Activated CD4-positive, alpha-beta T cell treated with anti-CD3 and anti-CD28 coated beads, Interleukin-2, amount 50 U/mL, for 1 hour (primary cell): ENCODE measurements at places on chromosomes 16 and 17.

GRCh38 chr17:50687200-50688066, 20.3 kb downstream of the ANKRD40 start:
- DNase-seq: no peak

DNA sequence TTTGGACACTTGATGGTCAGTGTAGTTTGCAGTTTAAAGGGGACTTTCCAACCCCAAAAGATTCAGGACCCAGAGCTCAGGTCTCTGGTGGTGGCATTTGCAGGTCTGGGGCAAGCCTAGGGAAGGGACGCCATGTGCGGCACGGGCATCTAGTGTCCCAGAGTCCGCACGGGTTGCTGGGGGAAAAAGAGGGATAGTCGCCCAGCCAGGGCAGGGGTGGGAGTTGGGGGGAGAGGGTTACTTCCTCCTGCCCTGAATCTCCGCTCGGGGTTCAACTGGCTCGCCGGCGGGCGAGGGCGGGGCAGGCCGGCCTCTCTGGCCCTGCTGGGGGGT, 239 bp upstream of the CA7 start:
- DNase-seq: no peak

GRCh38 chr17:78993981-78994671, 14.4 kb upstream of the LGALS3BP start:
- no peak for DNase-seq

DNA sequence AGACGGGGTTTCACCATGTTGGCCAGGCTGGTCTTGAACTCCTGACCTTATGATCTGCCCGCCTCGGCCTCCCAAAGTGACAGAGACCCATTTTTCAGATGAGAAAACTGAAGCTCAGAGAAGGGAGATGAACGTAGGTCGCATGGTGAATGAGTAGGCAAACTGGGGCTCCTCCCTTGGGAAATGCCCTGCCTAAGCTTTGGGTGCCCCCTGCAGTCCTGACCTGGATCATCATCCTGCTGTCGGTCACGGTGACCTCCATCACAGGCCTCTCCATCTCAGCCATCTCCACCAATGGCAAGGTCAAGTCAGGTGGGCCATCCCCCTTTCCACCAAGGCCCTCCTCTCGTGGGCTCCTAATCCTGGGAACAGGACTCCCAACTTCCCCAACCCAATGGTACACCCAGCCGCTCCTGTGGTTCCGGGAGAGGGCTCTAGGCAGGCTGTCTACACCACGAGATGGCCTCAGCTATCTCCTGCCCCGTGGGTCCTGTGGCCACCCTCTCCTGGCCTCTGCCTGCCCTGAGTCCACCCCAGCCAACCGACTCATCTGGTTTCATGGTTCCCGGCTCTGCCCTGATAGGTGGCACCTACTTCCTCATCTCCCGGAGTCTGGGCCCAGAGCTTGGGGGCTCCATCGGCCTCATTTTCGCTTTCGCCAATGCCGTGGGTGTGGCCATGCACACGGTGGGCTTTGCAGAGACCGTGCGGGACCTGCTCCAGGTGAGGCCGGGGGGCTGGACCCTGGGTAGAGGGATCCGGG, 4.7 kb downstream of the SLC12A3 start:
- DNase-seq: peak; percentile 29

DNA sequence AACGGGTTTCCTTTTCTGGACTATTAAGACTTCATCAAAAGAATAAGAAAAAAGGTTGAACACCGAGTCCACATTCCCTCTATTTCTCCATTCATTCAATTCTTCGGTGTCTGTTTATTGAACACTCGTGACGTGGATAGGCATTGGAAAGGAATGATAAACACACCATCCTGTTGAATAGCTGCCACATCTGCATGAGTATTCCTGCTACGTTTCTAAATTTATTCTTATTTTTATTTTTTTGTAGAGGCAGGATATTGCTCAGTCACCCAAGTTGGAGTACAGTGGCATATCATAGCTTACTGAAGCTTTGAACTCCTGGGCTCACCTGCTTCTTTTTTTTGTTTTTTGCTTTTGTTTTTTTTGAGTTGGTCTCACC, 80.8 kb upstream of the CIBAR2 start:
- DNase-seq: no peak

DNA sequence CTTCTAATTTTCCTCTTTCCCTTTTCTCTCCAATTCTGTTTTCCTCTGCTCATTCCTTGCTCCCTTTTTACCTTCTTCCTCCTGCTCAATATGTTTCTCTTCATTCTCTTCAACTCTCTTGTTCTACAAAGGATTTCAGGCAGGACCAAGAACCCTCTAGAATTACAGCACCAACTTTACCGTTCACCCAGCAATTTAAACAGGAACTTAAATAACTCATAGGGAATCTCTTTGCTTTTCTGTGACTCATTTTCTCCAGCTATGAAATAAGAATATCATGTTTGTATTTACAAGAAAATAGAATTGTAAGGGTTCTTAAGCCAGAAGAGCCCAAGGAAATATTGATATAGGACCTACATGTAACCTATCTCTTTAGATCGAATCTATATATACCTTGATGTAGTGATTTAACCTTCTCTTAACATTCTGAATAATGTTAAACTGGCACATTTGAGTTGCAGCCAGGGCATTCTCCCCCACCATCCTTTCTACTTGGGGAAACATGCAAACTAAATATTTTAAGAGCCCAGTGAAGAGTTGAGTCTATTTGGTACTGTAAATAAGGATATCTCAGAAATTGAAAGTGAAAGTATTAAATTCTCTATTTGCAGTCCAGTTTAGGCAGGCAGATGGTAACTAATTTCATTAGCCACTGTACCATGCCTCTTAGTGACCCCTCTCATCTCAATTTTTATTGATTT, 137.0 kb downstream of the ANKFN1 start:
- no peak for DNase-seq

DNA sequence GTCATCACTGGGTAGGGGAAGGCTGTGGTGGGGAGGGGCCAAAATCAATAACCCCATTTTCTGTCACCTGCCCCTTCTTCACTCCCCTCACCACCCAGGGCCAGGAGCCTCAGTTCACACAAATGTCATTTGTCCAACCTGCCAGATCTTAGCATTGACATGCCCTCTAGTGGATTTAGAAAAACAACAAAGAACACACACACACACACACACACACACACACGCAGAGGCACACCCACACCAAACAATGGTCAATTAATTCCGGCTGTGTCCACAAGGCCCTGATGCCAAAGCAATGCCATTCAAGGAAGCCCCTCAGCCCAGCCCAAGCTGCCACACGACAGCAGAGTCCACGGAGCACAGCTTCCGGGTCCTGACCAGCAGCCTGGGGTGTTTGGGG, 68.4 kb downstream of the NOG start:
- DNase-seq: no peak

- DNase-seq: no peak
Observed at GRCh38 chr17:78107457-78107856, 21.1 kb downstream of the TMC6 start.

DNA sequence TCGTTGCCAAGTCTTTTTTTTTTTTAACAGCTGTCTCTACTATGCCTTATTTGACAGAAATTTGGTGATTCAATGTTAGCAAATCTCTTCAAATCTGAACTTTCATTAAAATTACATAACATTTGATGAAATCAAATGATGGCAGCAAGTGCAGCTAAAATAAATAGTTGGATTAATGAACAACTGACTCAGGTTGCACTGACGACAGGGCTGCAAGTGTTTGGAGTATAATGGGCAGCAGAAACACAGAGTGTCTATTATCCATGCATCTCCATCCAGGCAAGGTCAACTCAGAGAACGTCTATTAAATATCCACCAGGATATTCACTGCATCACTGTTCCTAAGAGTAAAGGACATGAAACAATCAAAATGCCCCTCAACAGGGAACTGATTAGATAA, 109.8 kb downstream of the SLC39A11 start:
- no peak for DNase-seq

DNA sequence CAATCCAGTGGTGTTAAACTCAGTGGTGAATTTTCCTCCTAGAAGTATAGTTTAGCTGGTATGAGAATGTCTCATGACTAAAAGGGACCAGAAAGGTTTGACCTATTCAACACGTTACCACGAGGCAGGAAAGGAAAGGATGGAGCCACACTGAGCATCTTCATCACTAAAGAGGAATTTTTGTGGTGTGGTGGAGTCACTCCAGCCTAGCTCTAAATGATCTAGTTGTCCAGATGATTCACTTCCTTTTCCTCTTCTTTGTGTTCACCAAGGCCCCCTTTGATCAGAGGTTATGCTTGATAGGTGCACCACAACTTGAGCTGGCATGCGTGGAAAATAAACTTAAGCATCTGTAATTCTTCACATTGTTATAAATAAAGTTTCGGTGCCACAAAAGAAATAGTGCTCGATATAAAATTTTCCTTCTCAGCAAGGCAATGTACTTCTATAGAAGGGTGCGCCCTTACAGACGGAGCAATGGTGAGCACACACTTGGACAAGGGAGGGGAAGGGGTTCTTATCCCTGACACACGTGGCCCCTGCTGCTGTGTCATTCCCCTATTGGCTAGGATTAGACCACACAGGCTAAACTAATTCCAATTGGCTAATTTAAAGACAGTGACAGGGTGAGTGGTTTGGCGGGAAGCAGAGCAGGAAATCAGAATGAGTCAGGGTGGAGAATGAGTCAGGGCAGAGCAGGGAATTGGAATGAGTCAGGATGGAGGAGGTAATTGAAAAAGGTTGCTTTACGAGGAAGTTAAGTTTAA, 254.6 kb downstream of the HS3ST3A1 start:
- DNase-seq: no peak

DNA sequence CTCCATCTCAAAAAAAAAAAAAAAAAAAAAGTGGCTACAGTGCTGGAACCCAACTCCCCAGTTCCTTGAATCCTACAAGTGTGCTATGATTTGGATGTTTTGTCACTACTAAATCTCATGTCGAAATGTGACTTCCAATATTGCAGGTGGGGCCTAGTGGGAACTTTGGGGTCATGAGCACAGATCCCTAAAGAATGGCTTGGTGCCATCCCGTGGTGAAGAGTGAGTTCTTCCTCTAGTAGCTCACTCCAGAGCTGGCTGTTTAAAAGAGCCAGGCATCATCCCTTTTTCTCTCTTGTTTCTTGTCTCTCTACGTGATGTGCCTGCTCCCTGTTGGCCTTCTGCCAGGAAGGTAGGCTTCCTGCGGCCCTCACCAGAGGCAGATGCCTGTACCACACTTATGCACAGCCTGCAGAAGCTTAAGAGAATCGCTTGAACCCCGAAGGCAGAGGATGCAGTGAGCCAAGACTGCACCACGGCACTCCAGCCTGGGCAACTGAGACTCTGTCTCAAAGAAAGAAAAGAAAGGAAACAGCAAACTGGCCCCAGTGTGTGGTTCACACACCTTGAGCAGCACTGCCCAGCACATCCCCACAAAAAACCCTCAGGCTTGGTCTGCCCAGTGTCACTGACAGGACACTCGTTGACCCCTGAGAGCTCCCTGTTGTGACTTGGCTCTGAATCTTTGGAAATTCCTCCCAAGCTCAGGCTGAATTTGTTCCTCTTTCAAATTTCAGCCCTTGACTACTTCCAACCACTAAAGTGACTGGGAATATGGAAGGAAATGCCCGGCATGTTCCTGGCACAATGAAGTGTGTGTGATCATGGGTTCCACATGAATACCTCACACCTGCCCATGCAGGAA, 3.1 kb downstream of the MT1E start:
- no peak for DNase-seq

DNA sequence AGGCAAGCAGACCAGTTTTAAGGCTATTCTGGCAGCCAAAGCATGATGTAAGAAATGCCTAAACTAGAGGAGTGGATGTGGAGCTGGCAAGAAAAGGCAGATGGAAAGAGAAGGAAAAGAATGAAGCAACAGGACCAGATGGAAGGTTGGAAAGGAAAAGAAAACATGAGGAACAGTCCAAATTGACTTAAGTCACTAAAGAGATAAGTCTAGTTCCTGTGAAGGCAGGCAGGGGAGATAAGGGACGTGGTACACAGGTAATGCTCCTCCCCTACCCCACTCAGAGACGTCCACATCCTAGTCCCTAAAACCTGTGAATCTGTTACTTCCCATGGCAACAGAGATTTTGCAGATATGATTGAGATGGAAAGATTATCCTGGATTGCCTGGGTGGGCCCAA, 43.5 kb downstream of the TEX2 start:
- no peak for DNase-seq

- no peak for DNase-seq
Observed at GRCh38 chr17:52546493-52546892, 388.0 kb upstream of the CA10 start.

DNA sequence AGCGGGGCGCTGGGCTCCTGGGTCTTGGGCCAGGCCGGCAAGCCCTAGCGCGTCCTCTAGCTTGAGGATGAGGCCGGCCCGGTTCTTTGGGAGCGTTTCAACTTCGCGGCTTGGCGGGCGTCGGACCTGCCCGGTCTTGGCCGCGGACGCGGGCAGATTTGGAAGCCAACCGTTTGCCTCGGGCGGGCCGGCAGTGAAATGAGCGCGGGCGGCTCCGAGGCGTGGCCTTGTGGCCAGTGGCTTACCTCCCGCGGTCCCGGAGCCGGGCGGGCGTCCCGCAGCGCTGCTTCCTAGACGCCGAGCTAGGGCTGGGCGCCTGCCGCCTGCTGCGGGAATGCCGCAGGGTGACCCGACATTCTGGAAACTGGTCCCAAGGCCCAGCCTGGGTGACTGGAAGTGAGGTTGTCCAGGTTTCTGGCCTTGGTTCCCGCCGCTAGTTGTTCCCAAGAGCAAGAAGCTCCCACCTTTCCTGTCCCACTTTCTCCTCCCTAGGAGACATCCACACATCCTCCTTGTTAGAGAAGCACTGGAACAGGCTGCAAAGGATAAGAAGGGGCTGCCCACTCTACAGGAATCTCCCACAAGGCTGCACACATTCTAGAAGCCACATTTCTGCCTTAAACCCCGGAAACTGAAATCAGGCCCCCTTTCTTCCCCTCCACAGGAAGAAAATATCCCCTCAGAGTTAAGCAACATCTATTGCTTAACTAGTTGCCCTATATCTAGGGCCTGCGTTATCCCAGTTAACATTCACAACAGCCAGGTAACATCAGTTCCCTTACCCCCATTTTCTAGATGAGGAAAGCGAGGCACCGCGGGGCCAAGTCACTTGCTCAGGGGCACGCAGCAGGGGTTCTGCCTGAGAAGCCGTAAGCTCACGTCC, 4.5 kb upstream of the CBX8 start:
- no peak for DNase-seq

- no peak for DNase-seq
Observed at GRCh38 chr17:47883589-47884426, 12.2 kb upstream of the SP2 start.
